BE2C (cell line): ENCODE measurements at places on chromosomes 1 and 21.

DNA sequence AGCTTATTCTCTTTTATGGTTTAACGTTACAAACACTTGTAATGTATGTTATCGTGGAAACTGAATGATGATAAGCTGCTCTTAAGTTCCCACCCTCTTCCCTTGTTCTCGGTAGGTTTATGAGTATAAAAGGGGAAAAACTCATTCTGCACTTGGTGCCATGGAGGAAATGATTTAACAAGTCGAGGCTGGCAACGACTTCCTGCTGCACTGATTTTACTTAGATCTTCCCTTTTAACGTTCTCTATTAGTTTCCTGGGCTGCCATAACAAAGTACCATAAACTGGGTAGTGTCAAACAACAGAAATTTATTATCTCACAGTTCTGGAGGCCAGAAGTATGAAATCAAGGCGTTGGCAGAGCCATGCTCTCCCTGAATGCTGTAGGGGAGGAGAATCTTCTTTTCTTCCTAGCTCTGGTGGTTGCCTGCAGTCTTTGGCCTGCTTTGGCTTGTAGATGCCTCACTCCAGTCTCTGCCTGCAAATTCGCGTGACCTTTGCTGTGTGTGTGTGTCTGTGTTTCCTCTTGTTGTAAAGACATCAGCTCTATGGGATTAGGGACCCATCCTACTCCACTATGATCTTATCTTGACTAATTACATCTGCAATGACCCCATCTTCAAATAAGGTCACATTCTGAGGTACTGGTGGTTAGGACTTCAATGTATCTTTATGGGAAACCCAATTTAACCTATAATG, 26.3 kb downstream of the HUNK start:
- DNase-seq: peak; percentile 46

DNA sequence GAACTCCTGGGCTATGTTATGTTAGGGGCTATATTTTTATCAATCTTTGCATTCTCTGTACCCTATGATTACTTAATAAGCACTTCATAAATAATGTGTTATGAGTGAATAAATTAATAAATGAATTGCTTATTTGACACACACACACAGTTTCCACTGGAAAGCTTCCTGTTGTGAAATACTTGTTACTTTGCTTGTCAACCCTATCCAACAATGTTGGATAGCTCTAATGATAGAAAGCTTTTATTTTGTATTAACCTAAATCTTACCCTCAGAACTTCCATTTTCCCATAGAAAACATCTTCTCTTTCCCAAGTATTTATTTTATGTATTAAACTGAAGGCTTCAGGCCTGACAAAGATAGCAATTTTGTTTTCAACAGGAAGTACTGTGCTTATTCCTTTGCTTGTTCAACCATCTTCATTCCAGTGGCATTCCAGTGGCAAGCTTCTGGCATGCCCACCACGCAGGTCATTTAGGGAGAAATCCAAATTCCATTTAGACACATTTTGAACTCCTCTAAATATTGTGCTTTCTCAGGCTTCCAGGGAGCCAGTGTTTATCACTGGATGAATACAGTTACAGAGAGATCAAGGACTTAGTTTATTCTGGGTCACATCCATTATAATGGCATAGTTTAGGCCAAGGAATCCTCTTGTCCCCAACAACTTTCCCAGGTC, 134.4 kb downstream of the TGFB2 start:
- no peak for DNase-seq

DNA sequence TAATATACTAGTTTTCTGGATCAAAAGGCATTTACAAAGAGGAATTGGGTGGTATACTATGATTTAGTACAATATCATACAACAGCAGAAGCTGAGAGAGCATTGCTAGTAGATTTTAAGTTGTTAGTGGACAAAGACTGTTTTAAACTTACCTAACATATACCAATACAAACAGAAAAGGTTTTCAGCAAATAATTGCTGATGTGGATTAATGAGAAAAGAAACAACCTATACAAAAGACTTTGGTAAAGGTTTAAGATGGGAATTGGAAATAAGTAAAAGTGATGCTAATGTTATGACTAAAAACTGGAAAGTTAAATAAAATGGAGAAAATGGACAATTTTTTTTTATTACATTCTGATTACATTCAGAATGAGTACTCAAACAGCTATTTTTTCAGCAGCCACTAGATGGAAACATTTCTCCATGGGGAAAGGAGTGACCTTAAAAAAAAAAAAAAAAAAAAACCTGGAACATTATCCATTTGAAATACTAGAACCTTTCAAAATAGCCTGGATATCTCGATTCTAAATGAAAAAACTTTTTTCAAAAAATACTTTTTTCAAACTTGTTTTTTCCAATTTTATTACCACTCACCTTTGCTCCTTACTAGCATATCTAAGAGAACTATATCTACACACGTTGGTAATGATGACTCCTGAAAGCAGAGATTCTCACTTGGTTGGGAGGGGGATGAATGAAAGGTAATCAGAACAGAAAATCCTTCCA, 55.4 kb downstream of the EPRS1 start:
- DNase-seq: no peak

- DNase-seq: no peak
Measured at GRCh38 chr1:16018308-16018707, 465 bp upstream of the HSPB7 start.

GRCh38 chr1:160117709-160118183, 2.2 kb downstream of the ATP1A2 start:
- DNase-seq: no peak

GRCh38 chr1:94332952-94333351, 85.2 kb upstream of the ABCD3 start:
- no peak for DNase-seq

GRCh38 chr1:233440951-233441401, 113.5 kb downstream of the MAP3K21 start:
- DNase-seq: peak; percentile 23

GRCh38 chr1:25771221-25772114, 28.5 kb upstream of the SELENON start:
- peak; percentile 78 for DNase-seq

DNA sequence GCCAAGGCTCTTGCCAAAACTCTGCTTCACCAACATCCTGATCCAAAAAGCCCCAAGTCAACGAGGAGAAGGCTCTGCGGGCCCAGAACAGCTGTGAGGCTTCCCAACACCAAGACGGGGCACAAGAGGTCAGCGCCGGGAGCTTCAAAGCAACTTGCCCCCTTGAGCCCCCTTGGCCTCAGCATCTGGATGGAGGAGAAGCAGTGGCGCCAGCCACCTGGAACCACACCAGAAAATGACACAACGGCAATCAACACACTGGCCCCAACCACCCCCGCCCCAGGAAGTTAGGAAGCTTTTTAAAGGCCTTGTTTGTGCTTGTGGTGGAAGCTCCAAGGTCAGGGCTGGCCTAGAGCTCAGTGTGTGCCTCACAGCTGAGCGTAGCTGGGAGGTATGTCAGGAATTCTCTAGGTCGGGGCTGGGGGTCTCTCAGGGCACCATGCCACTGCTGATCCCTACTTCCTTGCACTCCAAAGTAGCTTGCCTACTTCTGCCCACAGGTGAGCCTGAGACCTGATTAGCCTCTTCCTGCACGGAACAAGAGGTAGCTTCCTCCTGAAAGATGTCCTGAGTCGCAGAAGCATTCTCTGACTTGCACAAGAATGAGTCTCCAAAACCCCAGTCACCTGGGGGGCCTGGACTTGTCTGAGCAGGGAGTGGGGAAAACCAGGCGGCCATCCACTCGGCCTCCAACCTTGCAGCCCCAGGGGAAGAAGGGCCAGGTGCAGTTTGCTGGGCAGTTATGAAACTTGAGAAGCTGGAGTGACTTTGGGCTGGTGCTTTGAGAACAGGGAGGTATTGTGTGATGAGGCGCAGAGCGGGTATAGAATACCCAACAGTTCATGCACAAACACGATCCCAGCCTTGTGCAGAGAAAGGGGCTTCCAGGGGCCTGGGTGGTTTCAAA, 9.7 kb upstream of the SRP9 start:
- DNase-seq: peak; percentile 52

GRCh38 chr1:95512925-95513324, 278.9 kb downstream of the RWDD3 start:
- no peak for DNase-seq

DNA sequence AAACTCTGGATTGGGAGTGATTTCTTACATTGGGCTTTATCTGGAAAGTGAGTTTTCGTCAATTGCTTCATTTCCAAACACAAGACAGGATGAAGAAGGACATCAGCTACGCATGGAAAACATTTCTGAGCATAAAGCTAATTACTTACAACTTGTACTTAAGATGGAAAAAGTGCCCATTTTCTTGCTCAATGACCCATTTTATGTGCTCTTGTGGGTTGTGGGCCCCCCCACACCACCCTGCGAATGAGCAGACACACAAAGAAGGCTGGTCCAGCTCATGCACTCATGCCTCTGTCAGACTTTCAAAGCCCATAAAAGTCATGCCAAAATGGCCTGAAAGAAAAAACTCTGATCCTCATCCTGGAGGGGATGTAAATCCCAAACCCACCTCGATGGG, 663.0 kb downstream of the AJAP1 start:
- DNase-seq: no peak
